A549 treated with ZK216348 at 1 μM for 4 hours (cell line): ENCODE measurements at places on chromosomes 6 and 20. TPM values are rescaled to one million over a fixed set of nuclear protein-coding genes. Genes with fewer than 3 reads are reported as not detected.

The HDGFL1 gene
- not detected in 5 replicates for total RNA-seq

The FILIP1 gene
- total RNA-seq, result 0.17 to 0.52 TPM (median 0.31 TPM) in 5 replicates

The FOXF2 gene
- 17.5 to 29.8 TPM (median 25.5 TPM) in 5 replicates for total RNA-seq

The BMP2 gene
- total RNA-seq, result 0.19 to 0.64 TPM (median 0.44 TPM) in 5 replicates

The BMP7 gene
- total RNA-seq, result 0.13 to 0.78 TPM (median 0.55 TPM) in 5 replicates

The MYH7B gene
- total RNA-seq, result 0.13 to 0.25 TPM (median 0.18 TPM) in 3 of 5 replicates, not detected in the others

The SLC17A2 gene
- total RNA-seq, result not detected in 5 replicates

The NOTCH4 gene
- total RNA-seq, result 0.42 to 0.88 TPM (median 0.63 TPM) in 5 replicates

The SAPCD1 gene
- 3.7 to 5.9 TPM (median 4.9 TPM) in 5 replicates for total RNA-seq

The BCAS1 gene
- total RNA-seq, result 0.39 to 1.0 TPM (median 0.53 TPM) in 5 replicates

The SOX18 gene
- total RNA-seq, result 1.4 to 3.4 TPM (median 2.6 TPM) in 5 replicates

The SIRPB1 gene
- total RNA-seq, result 0.36 to 0.98 TPM (median 0.51 TPM) in 5 replicates

The PTPRT gene
- not detected in 5 replicates for total RNA-seq

The FAM217B gene
- total RNA-seq, result 5.4 to 8.5 TPM (median 6.4 TPM) in 5 replicates

The CENPW gene
- 36.2 to 41.1 TPM (median 40.5 TPM) in 5 replicates for total RNA-seq

The KIF6 gene
- total RNA-seq, result 0.11 to 0.45 TPM (median 0.13 TPM) in 4 of 5 replicates, not detected in the other

The BPI gene
- not detected in 5 replicates for total RNA-seq

The GPSM3 gene
- total RNA-seq, result 0.16 to 0.88 TPM (median 0.40 TPM) in 5 replicates
